ENCODE measurements at places on chromosomes 7 and 10.

DNA sequence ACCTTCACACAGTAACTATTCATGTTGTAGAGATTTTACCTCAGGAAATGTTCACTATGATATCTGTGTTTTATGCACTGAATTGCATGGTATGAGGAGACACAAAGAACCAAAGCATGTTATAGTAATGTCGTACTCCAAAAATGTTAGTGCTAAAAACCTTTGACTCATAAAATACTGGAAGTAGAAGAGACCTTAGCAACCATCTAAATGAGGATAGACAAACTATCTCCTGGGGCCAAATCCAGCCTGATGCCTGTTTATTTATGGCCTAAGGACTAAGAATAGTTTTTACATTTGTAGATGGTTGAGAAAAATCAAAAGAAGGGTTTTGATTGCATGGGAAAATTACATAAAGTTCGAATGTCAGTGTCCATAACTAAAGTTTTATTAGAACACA is 535.1 kb downstream of the INHBA start:
- no peak for DNase-seq

- no peak for DNase-seq
Observed at GRCh38 chr7:132349075-132349474, 227.2 kb downstream of the PLXNA4 start.

GRCh38 chr7:3371601-3372000 is 70.5 kb downstream of the SDK1 start:
- DNase-seq: no peak

GRCh38 chr10:103931603-103932002 is 13.6 kb upstream of the STN1 start:
- DNase-seq: no peak

GRCh38 chr10:132446661-132447445 is 49.9 kb downstream of the PWWP2B start:
- no peak for DNase-seq

DNA sequence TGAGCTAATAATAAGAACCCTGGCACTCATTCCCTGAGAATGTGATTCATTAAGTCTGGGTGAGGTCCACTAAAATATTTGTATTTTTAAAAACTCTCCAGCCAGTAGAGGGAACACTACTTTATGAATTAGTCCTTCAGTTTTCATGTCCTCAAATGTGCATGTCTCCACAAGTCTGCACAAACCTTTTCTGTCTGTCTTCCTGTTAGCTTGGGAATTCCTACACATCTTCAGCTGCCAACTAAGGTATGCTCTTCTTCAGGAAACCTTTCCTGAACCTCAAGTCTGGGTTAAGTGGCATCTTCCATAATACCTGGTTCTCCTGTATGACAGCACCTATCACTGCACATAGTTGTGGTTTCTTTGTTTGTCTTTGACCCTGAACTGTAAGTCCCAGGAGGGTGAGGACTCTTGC is 119.6 kb upstream of the MKX start:
- DNase-seq: peak; percentile 41

DNA sequence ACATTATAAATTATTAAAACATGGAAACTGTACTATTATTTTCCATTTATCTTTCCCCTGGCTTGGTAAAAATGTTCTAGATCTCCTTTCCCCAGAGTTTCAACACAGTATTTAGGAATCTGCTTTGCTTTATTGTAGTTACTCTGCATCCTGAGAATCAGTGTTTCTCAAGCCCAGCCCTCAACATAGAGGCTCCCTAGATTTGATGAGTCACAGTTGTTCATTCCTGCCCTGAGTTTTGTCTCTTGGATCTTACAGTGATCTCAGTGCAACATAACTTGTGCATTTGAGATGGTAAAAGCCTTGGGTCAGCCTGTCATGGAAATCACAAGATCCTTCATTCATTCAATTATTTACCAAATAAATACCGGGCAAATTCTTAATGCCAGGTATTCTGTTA is 63.0 kb downstream of the VAX1 start:
- DNase-seq: peak; percentile 51

GRCh38 chr10:107434854-107435253 is 270.3 kb upstream of the SORCS1 start:
- DNase-seq: no peak

GRCh38 chr10:49618821-49619220 is 5.0 kb downstream of the CHAT start:
- DNase-seq: no peak

DNA sequence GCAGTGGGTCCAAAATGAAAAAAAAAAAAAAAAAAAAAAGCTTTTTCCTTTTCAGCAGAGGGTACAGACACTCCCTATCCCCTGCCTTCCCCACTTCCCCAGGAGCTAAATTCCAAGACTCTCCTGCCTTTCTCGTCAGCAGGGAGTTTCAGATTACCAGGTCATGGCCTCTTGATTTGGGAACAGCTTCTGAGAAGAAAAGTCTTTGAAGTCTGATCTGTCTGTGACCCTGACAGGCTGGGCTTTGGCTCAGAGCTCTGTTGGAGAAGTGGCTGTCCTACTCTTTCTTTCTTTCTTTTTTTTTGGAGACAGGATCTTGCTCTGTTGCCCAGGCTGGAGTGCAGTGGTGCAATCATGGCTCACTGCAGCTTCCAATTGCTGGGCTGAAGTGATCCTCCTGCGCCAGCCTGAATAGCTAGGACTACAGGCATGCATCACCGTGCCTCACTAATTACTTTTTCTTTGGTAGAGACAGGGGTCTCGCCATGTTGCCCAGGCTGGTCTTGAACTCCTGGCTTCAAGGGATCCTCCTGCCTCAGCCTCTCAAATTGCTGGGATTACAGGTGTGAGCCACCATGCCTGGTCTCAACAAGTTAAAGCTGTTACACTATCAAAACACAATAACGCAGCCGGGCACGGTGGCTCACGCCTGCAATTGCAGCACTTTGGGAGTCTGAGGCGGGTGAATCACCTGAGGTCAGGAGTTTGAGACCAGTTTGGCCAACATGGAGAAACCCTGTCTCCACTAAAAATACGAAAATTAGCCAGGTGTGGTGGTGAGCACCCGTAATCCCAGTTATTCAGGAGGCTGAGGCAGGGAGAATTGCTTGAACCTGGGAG is 59.9 kb downstream of the COL26A1 start:
- DNase-seq: no peak

- DNase-seq: no peak
Observed at GRCh38 chr10:48330269-48330668, 23.8 kb downstream of the MAPK8 start.

DNA sequence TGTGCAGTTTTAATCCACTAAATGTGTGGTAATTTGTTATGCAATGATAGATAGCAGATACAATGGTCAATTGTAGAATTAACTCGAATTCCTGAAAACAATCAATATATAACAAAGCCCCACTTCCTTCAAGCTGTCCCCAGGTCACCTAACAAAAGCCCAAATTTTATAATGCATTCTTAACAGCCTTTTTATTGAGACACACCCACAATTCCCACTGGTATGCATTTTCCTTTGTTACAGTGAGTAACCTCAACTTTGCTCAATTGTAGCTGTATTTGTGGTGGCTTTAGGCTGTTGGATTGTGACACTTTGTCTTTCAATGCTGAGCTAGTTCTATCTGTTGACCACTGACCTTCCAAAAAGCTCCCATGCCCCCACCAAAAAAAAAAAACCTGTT is 279.8 kb upstream of the CACNA2D1 start:
- DNase-seq: no peak

DNA sequence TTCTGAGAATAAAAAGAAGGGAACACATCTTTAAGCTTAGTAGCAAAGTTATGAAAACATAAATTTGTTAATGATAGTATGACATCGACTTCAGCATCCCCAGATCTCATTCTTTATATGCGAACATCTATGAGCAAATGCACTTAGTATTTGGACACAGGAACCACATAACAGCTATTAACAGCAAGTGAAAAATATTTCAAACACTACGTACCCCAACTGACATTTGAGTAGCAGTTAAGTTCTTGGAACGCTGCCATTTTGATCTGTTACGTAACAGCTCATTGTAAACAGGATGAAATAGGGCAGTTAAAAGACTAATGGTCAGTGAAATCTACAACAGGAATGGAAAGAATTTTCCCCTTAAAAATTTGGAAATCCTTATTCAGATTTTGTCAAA is 428.9 kb downstream of the TNS3 start:
- DNase-seq: peak; percentile 57

DNA sequence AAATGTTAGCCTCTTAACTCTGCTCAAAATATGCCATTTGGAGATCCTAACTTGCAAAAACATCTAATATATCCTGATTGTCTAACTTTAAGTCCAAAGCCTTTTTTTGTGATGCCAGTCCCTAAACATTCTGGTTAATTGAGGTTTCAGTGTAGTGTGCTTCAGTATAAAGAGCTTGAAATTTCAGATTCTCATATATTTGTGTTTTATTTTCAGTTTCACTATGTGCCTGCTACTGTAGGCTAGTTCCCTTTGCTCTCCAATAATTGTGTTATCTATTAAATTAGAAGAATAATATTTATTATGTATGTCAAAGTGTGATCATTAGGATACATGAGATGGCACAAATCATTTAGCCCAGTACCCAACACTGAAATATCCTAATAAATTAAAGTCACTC is 1361.2 kb downstream of the XPNPEP1 start:
- DNase-seq: no peak

DNA sequence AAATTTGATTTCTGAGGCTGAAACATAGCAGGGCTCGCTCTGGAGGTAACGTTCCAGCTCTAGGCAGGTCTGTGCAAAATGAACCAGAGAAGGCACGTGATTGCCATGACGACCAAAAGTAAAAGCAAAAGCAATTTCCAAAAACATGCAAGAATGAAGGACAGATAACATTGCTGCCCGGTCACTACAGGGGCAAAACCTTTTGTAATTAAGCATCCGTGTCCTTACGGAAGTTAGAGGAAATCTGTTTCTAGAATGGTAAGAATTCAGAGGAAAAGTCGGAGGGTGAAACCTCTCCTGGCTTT is 2.9 kb downstream of the KLF6 start:
- DNase-seq: no peak

GRCh38 chr7:98230746-98231471 is 19.7 kb downstream of the BHLHA15 start:
- DNase-seq: no peak

DNA sequence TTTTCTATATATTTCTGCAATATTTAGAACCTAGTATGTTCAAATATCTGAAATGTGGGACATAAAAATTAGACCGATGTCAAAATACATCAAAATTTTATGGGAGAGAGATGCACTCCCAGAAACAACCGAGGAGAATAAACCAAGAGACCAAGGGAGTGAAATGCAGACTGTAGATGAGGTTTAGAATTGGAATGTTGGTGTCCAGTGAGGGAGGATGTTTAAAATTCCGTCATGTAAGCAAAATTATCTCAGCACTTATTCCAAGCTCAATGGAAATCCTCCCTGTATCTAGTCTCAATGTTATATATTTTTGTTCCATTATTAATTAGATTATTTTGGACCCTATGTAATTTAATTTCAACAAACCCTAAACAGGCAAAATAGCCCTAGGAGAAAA is 61.9 kb upstream of the MAGI2 start:
- no peak for DNase-seq

- DNase-seq: no peak
Observed at GRCh38 chr7:25386311-25386744, 158.0 kb upstream of the NPVF start.

- DNase-seq: no peak
Observed at GRCh38 chr10:12566161-12567115, 217.1 kb downstream of the CAMK1D start.

DNA sequence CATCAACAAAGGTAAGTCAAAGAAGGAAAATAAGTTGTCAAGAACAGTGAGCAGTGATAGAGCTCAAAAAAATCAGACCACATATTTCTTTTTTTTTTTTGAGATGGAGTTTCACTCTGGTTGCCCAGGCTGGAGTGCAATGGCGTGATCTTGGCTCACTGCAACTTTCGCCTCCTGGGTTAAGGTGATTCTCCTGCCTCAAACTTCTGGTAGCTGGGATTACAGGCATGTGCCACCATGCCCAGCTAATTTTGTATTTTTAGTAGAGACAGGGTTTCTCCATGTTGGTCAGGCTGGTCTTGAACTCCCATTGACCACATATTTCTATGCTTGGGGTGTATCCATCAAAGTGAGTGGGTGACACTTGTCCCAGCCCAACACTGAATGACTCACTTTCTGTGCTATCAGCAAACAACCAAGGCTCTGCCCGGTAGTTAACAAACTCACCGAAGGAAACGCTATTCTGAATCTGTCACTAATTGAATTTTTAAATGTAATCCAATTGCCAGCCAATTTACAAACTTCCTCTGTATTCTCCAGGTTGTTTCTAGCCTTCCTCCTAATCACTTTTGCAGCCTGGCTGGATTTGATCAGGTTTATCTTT is 19.6 kb upstream of the SMNDC1 start:
- no peak for DNase-seq

GRCh38 chr10:78892338-78893176 is 176.2 kb upstream of the ZMIZ1 start:
- DNase-seq: peak; percentile 8

DNA sequence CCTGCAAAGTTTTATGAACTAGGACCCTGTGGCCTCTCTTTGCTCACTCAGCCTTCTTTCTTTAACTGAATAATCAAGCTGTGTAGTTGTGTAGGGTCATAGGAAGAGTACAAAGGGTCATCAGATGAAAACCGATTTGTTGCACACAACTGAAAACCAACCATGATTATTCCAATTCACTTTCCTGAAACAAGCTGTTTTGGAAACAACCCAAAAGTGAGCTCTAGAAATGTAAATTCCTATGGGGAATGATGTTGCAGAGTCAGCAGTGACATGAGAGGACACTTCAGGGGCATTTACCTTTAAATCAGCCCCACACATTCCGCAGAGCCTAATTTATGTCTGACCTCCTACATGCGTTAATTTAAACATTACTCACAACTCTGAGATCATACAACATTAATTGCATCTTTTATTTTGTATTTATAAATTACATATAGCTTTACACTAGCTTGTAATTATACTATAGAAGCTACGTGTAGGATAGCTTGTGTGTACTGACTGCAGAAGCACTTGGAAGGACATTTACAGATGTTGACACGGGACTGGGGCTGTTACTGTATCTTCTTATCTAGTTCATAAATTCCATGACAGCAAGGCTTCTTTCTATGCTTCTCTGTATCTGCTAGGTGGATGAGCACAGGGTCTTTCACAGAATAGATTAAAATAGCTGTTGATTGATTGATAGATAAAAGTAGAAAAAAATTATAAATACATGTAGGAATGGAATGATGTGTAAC is 139.9 kb upstream of the AKR1E2 start:
- peak; percentile 56 for DNase-seq
